ENCODE measurements at places on chromosomes 5 and 9. TPM values are rescaled to one million over a fixed set of nuclear protein-coding genes. Genes with fewer than 3 reads are reported as not detected.

DNA sequence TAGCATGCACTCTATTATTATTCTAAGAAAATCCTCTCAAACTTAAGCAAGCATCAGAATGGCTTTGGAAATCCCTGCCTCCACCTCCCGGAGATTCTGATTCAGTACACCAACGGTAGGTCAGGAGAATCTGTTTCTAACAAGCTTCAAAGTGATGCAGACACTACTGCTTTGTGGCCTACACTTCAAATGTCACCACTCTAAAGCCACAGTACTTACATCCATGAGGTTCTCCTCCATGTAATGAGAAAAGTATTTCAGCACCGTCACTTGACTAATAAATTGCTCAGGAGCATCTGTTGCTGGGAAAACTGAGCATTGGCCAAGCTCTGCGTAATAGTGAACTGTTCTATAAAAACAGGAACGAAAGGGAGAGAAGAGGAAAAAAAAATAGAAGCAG is 4.8 kb downstream of the PLK2 start:
- DNase-seq: no peak

Gene TLR4
- 2.7 TPM for polyA plus RNA-seq

GRCh38 chr5:152077-152476 is 39.2 kb upstream of the LRRC14B start:
- DNase-seq: no peak

Gene WWC1
- polyA plus RNA-seq: 0.03 TPM

DNA sequence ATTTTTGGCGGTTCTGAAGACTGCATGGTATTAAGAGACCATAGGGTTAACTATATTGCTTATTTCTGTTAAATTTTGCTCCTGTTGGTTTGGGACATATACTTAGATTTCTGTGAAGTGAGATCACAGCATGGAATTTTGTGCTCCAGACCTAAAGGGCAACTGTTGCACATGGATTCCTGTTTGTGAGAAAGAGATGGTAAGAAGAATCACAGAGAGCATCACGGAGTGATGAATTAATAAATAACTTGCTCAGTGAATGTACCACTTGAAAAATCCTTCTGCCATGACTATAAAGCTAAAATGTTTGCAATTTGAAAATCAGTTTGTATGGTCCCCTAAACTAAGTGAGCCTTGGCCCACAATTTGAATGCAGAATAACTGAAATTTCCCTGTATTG is 4.5 kb downstream of the PSAT1 start:
- DNase-seq: no peak

DNA sequence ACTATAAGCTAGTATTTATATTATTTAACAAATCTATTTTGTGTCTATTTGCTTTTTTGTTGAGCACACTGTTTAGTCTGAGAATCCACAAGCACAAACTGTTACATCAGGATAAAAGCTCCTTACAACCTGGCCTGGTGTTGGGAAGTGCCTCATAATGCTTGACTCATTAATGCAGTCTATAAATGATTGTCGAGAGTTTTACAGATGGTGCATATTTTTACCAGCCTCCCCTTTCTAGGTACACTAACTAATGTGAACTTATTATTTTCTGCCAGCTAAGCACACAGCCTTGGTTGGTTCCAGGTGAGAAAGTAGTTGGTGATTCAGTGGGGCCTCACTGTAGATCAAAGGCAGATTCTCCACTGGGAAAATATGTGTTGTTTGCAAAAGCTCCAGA is 151.0 kb upstream of the ADAMTS16 start:
- DNase-seq: no peak

DNA sequence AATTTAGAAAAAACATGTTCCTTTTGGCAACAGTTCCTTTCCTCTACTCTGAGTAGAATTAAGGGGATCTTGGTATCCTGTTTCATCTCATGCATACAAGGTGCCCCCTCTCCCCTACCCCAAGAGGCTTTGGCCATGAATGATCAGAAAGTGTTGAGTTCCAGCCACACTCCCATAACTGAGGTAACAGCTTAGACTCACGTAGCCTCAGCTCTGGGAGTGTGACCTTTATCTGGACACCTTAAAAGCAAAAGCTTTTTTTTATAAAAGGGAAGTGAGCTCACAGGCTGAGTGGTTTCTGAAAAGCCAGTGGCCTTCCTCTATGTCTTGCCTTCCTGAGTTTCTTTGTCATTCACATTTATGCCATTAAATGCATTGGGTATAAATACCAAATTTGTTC is 900 bp upstream of the HAVCR2 start:
- no peak for DNase-seq

Gene CCDC180
- 0.57 TPM for polyA plus RNA-seq

DNA sequence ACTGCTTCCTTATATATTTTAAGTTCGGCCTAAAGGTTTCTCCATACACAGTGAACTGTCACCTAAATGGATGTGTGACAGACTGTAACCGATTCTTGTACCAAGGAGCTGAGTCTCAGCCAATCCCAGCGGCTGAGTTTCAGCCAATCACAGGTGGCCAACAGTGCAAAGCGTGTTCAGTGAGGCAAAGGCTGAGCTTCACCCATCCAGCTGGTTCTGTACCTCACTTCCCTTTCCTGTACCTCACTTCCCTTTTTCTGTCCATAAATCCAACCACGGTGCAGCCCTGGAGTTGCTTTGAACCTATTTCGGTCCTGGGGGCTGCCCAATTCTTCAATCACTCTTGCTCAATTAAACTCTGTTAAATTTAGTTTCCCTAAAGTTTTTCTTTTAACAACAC is 15.7 kb upstream of the TBC1D9B start:
- DNase-seq: no peak

DNA sequence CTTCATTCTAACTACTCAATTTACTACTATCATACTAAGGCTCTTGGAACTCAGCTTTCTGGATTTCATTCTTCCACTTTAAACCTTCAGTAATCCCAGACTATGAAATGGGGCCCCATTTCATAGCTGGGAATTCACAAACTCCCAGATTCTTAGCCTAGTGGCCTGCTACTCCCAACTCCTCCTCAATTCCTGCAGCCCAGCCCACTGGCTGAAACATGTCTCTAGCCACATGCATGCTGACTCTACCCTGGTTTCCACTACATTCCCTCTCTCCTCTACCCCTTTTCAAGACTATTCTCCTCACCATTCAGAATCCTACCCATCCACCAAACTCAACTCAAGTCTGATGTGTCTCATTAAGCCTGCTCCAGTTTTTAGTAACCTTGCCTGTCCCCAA is 370.6 kb downstream of the BNC2 start:
- no peak for DNase-seq

DNA sequence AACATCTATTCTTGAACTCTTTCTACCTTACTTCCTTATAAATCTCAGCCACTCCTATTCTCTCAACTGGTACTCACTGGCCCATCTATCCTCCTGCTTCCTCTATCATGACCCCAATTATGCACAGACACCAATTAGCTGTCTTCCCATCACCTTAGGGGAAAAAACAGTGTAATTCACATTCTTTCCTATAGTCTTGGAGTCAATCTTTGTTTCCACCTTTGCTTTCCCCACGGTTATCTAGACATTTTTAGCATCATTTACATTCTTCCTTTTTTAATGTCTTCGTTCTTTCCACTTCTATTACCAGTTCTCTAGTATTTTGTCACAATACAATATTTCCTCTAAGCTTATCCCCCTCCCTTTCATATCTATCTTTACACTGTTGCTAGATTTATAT is 449.4 kb downstream of the TMEM38B start:
- DNase-seq: no peak

Gene MEIKIN
- not detected for polyA plus RNA-seq

- no peak for DNase-seq
Measured at GRCh38 chr9:32136700-32137339, 247.6 kb upstream of the ACO1 start.

DNA sequence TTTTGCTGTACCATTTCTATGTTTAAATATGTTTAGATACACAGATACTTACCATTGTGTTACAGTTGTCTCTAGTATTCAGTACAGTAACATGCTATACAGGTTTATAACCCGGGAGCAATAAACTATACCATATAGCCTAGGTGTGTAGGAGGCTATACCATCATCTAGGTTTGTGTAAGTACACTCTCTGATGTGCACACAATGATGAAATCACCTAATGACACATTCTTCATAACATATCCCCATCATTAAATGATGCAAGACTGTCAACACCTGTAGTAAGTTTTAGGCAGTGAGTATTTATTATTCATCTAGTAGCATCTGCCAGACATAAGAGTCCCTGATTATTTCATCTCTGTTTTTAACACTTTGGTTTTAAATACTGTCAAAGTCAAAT is 7.3 kb upstream of the DHFR start:
- no peak for DNase-seq

DNA sequence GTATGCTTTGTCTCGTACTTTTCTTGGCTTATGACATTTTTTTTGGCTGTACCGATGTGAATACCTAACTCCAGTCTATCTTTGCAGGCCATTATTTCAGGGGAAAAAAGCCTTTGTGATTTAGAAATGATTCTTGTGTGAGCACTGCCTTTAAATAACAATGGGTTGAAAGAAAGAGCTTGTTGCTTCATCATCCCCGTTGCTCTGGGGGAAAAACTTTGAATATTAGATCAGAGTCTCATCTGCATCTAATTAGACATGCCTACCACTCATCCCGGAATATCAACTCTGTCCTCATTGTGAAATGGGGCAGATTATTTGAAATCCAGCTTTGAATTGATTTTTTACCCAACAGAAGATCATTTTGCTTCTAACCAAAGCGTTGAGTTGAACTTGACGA is 13.5 kb downstream of the CXCL14 start:
- DNase-seq: no peak

Gene GLRA1
- not detected for polyA plus RNA-seq

DNA sequence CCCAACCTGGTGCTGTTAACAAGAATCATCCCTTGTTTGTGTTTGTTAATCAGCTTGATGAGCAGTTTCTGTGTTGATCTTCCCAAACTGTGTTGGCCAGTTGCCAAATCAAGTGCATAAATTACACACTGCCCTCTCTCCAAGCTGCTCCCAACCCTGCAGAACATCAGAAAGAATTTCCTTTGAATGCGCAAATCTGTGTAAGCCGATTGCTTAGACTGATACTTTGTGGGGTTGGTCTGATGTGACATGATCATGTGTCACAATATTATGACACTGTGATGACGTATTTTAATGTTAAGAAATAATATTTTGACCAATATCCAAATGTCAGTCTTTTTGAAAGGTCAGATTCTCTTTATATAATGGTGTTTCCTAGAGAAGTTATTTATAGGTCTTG is 766.4 kb upstream of the WWC1 start:
- no peak for DNase-seq

- DNase-seq: no peak
Measured at GRCh38 chr5:120388016-120388781, 75.9 kb upstream of the PRR16 start.

Gene CTNND2
- 0.09 TPM for polyA plus RNA-seq

GRCh38 chr9:123518338-123518737 is 162.3 kb downstream of the CRB2 start:
- no peak for DNase-seq

DNA sequence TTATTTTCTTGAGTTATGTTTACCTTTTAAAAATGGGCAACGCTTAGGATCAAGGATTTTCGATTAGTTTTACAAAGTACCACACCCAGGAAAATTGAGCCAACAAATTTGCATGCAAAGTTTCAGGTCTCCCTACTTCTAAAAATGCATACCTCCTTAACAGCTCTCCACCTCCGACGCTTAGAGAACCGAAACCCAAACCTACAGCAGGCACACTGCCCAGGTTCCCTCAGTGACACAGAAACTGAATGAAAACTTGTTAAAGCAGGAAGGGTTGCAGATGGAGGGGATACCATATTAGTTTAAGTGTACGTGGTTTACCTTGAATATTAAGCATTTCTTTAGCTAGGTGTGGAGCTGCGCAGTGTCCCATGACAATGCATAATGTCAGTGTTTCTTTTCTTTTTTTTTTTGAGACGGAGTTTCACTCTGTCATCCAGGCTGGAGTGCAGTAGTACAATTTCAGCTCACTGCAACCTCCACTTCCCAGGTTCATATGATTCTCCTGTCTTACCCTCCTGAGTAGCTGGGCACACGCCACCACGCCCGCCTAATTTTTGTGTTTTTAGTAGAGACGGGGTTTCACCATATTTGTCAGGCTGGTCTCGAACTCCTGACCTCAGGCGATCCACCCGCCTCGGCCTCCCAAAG is 1.6 kb upstream of the SUB1 start:
- no peak for DNase-seq

DNA sequence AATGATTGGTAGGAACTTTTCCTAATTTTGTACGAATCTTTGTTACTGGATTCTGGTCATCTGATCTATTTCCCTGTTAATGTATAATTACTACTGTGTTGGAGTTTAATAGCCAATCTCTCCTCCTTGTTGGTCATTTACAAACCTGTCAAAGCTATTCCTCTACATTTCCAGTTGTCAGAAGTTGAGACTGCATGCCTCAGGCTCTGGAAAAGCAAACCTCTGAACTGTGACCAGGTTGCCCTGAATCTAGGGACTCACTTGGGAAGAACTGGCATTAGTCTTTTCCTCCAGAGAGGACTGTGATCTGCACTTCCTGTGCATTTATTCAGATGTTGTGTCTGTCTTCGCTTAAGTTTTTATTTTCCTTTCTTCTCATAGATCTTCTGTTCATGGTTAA is 16.1 kb downstream of the PDLIM4 start:
- DNase-seq: no peak

Gene CBY3
- polyA plus RNA-seq: not detected

Gene CER1
- polyA plus RNA-seq: not detected

Gene SH3PXD2B
- 0.77 TPM for polyA plus RNA-seq

Gene TRIP13
- 2.9 TPM for polyA plus RNA-seq

- DNase-seq: no peak
Measured at GRCh38 chr5:170498811-170499351, 4.9 kb upstream of the KCNIP1 start.

- no peak for DNase-seq
Measured at GRCh38 chr5:6900247-6901227, 187.3 kb downstream of the TENT4A start.

DNA sequence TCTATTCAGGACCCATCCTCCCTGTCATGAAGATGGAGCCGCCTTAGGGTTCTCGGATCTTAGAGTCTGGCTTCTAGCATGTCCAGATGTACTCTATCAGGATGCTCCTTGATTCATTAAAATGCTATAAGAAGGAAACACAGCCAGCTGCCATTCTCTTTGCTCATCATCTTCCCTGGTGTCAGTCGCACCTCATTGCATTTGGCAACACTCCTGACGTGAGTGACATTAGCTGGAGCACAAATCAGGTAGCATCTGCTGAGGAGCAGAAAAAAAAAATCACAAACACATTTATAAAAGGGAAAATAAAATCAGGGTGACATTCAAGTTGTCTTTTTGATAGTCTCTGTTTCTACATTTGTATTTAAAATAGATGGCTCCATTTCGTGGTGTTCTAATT is 226.1 kb upstream of the NMUR2 start:
- DNase-seq: no peak

- no peak for DNase-seq
Measured at GRCh38 chr5:32274548-32275395, 38.0 kb downstream of the MTMR12 start.

Gene ECSCR
- polyA plus RNA-seq: 7.6 TPM

- no peak for DNase-seq
Measured at GRCh38 chr5:112616812-112617547, 120.7 kb upstream of the APC start.

DNA sequence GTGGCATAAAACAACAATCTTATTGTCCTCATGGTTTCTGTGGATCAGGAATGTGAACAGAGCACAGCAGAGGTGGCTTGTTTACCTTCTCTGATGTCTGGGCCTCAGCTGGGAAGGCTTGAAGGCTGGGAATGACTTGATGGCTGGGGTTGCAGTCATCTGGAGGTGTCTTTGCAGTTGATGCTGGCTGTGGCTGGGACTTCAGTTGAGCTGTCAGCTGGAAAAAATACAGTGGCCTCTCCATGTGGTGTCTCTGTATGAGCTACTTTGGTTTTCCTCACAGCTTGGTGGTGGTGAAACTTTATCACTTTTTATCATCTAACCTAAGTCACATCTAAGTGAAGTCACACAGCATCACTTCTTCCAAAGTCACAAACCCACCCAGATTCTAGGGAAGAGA is 24.7 kb upstream of the STX17 start:
- no peak for DNase-seq

Gene TRIM36
- polyA plus RNA-seq: 0.47 TPM

All from psoas muscle (tissue), 8 donors.